ENCODE measurements at places on chromosomes 6 and 20.

GRCh38 chr20:59832406-59833363, 100.8 kb downstream of the SYCP2 start:
- no peak for DNase-seq

DNA sequence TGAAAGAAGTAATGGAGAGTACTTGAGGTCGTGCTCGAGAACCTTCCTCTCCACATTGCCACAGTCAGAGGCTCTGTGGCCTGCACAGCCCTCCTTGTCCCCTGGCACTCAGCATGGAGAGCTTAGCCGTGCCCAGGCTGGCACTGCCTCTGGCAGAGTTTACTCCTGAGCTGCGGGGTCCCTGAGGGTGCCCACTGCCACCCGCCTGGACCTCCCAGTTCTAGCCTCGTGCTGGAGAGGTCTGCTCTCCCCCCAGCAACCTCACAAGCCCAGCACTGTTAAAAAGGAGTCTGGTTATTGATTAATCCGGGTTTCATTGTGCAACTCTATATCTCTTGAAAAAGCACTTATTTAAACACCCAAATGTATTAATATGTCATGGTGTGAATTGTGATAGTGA, 226.8 kb downstream of the TMEM242 start:
- no peak for DNase-seq

- no peak for DNase-seq
These were observed 38.8 kb downstream of the UNC5CL start for GRCh38 chr6:41000248-41000647.

GRCh38 chr20:49790077-49790798, 22.4 kb upstream of the SLC9A8 start:
- DNase-seq = no peak

DNA sequence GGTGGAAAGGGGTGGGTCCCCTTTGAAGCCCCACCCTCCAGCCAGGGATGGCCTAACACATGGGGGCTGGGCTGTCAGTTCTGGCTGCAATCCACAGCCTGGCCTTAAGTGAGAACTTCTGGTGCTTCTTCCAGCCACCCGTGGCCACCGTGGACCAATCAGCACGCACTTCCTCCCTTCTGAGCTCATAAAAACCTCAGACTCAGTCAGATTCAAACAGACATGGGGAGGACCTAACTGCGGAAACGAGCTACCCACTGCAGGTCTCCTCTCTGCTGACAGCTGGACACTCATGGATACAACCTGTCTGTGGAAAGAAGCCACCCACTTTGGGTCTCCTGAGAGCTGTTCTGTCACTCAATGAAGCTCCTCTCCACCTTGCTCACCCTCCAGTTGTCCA, 20.4 kb upstream of the ZNF391 start:
- no peak for DNase-seq

GRCh38 chr6:129252377-129253071, 369.6 kb downstream of the LAMA2 start:
- DNase-seq = no peak

DNA sequence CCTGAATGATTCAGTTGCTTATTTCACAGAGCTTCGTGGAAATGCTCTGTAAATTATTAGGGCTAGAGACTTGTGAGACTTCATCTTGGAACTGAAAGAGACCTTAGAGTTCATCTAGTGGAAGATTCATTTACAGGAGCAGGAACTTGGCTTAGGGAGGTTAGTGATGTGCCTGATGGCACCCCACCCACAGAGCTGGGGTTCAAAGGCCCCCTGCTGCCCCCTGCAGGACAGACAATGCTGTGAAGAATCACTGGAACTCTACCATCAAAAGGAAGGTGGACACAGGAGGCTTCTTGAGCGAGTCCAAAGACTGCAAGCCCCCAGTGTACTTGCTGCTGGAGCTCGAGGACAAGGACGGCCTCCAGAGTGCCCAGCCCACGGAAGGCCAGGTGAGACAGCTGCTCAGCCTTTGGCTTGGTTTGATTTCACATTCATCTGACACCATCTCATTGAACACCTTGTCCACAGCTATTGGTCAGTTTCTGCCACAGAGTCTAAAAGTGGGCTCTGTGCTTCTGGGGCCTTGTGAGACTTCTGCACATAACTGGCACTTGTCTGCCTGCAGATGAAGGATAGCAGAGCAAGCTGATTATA, 25.1 kb downstream of the MYBL2 start:
- DNase-seq = peak; percentile 57

- DNase-seq = no peak
These were observed 87.7 kb downstream of the HIVEP2 start for GRCh38 chr6:142857233-142857761.

DNA sequence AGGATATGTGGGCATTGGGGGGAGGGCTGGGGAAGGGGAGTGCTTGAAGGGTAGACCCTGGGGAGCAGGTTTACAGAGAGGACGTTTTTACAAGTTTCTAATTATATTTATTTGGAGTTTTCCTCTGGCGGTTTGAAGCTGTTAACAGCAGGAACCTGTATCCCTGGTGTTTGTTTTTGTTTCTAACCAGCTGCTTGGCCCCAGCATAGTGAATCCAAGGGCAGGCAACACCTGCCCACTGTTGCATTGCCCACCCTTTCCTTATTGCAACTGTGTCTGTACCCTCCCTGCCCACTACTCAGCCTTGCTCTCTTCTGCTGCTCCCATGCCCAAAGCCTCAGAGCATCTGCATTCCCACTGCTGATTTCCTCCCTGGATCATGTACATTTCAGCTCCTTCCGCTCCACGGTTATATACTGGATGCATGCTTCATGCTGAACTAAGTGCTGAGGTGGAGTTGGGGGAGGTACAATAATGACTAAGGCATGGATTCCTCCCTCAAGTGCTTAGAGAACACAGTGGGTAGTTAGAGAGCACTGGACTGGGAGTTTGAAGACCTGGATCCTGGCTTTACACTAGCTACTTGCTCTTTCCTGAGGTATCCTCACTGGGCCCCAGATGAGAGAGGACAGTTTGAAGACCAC, 6.0 kb downstream of the SCUBE3 start:
- no peak for DNase-seq

- DNase-seq = no peak
These were observed 39.0 kb upstream of the CCDC28A start for GRCh38 chr6:138734585-138734984.

DNA sequence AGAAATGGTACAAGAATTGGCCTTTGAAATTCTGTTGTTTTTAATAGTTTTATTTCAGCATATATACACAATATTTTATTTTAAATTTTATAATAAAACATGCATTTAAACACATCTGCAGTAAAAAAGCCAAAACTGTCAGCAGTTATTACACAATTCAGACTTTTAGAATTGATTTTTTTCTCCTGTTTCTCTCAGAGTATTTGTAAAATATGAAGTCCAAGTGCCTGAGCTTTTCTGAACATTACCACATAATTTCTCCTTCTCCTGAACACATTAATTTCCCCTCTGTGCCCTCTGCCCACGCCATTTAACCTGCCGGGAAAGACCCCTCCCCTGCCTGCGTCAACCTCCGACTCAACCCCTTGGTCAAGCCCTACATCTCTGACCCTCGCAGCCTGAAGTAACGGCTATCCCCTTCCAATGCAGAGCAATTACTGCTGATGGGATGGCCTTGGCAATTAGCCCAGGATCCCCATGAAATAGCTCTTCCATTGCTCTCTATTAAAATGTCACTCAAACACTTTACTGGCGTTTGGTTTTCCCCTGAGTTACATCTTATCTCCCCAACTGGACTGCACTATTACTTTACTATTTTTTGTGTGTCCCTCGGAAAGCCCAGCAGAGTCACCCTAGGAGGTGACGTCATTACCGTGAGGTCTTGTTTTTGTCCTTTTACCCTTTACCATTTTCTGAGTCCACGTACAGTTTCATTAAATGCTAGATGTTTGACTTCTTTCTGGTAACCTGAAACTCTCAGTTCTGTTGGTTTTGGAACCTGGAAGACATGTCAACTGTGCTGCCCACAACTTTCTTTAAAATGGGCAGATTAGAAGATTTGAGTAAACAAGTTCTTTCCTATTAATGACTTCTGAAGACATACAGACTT, 146.7 kb upstream of the TAB2 start:
- no peak for DNase-seq

GRCh38 chr6:168496997-168497331, 56.0 kb downstream of the SMOC2 start:
- DNase-seq = no peak

DNA sequence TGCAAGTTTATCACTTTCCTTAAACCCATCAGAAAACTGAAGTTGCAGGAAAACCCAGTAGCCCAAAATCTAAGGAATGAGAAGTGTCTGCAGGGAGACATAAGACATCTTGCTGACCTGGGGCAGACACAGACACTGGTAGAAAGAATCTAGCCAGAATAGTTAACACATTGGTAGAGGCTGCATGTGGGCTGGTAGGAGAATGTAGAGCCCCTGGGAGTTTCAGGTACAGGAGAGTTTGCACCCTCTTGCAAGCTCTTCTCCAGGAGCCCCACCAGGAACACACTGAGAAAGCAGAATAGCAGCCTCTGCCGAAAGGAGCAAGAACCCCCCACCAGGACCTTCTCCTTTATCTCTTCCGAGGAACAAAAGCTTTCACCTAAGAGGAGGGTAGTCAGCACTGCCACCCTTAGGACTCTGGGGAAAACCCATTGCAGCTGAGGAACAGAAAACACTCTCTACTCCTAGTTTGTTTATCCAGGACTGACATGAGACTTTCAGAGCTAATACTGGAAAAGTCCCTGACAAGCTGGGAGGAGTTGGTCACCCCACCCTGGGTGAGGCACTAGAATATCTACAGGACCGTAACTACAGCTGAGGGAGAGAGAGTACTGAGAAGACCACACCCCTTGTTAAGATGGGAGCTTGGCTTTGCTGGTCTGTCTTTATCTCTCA, 10.5 kb upstream of the OGFRL1 start:
- DNase-seq = no peak

DNA sequence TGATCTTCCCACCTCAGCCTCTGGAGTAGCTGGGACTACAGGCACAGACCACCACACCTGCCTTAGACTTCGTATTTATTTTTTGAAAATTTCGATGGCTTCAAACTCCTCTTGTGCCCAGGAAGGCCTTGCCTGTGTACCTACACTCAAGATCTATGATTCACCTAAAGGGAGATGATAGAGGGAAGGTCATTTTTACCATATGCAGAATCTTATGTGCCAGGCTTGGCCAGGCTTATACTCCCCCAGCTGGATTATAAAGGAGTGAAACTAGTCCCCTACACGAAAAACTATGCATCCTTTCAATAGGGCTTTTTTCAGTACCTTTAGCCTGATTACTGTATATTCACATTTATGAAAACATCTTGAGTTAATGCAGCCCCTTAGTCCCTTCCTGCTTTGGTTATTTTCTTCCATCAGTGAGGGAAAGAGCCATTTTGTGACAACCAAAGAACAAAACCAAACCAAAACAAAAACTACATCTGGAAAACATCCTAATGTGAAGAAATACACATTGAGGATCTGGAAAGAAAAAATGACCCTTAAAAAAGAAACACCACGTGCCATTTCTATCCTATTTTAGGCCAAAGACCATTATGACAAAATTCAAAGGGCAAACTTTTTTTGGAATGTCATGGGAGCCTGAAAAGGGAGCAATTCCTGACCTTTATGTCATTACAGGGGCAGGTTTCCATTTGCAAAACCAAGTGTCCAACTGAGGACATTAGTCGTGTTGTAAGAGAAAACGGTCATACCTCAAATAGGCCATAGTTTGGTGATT, 34.7 kb downstream of the RIPOR2 start:
- no peak for DNase-seq

Data from GM12891 (cell line).